NAMALWA (cell line): ENCODE measurements at places on chromosomes 7 and 10.

GRCh38 chr10:128883231-128884032, 583.6 kb upstream of the MGMT start:
- no peak for DNase-seq

GRCh38 chr7:12802070-12802469, 114.6 kb downstream of the ARL4A start:
- DNase-seq: no peak

DNA sequence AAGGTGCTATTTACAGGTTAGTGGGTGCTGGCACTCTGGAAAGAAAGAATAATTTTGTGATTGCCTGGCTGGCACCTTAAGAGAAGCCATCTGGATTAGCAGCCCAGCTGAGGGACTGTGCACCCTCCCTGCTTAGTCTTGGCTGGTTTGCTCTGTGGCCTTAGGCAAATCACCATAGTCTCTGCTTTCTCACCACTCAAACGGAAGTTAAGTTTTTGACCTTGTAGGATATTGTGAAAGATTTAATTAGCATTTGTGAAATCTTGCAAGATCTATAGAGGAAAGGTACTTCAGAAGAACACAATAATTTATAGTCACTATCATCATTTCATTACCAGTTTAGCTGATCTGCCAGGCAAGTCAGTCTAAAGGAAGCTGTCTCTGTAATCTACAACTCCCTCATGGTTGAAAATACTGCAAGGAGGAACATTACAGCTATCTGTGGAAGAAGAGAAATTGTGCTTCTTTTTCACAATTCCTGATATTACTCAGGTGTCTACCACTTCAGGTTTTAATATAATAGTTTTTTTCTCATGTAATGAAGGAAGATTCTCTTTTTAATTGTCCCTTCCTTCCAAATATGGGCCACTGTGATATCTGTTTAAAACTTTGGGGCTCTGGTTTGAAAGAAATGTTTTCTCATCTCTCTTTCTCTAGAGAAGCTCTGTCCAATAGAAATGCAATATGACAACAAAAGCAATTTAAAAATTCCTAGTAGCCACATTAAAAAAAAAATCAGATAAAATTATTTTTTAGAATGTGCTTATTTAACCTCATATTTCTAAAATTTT, 219.6 kb downstream of the PTEN start:
- DNase-seq: peak; percentile 79

GRCh38 chr7:130814778-130815335, 80.8 kb upstream of the KLF14 start:
- peak; percentile 69 for DNase-seq

- no peak for DNase-seq
Measured at GRCh38 chr10:114326795-114327194, 77.5 kb downstream of the AFAP1L2 start.

DNA sequence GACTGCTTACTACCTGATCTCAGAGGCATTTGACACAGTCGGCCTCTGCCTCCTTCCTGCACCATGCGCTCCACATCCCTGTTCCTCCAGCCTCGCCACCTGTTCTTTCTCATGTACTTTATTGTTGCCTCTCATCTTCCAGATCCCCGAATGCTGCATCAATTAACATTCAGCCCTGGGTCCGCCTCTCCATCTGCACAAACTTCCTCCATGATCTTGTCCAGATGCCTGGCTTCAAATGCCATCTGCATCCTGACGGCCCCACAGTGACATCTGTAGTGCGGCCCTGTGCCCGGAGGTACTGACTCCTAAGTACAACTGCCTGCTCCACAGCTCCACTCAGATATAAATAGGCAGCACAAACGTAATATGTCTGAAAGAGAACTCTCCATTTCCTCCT, 51.2 kb upstream of the STK17A start:
- DNase-seq: no peak

DNA sequence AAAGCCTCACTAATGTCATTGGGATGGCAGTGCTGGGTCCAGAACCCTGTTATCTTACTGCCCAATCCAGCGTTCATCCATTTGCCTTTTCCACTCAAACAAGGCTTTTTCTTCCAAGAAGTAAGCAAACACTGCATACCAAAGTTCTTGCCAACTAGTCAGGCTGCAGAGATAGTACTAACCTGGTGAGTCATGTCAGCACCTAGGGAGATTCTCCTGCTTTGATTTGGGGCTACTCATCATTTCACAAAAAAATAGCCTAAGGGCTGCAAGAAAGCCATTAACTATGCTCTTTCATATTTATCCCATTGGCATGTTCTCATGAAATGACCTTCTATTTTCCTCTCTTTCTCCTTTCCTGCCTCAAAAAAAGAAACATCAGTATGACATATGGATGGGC, 142.6 kb downstream of the TWIST1 start:
- DNase-seq: no peak

DNA sequence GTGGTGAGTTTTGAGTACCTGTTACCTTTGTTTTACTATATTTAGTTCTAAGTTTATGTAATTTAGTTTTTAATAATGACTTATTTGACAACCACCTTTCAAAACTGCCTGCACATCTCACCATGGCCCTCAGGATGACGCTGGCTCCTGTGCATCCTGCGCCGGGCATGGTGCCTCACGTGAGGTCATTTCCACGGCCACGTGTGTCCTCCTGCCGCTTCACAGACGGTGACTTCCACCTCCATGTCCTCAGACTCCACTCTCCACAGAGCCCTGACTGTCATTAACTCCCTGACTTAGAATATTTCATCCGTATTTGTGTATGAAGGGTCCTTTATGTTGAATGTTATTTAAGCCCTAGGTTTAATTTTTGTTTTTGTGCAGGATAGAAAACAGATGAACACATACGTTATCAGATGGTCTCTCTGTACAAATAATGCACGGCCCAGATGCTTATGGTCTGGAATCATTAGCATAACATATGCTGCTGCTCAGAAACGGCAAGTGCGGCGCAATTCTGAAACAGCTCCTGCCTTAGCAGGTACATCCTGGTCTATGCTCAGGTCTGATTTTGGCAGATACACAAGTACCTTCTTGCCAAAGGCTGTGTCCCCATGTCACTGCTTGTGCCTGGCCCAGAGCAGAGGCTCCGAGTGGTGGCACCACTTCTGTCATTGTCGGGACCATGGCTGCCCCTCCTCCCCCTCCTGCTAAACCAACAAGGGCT, 155.8 kb downstream of the WDR37 start:
- no peak for DNase-seq

- no peak for DNase-seq
Measured at GRCh38 chr7:601595-602340, 82.1 kb upstream of the PDGFA start.
